ENCODE measurements at places on chromosomes 6 and 20.

DNA sequence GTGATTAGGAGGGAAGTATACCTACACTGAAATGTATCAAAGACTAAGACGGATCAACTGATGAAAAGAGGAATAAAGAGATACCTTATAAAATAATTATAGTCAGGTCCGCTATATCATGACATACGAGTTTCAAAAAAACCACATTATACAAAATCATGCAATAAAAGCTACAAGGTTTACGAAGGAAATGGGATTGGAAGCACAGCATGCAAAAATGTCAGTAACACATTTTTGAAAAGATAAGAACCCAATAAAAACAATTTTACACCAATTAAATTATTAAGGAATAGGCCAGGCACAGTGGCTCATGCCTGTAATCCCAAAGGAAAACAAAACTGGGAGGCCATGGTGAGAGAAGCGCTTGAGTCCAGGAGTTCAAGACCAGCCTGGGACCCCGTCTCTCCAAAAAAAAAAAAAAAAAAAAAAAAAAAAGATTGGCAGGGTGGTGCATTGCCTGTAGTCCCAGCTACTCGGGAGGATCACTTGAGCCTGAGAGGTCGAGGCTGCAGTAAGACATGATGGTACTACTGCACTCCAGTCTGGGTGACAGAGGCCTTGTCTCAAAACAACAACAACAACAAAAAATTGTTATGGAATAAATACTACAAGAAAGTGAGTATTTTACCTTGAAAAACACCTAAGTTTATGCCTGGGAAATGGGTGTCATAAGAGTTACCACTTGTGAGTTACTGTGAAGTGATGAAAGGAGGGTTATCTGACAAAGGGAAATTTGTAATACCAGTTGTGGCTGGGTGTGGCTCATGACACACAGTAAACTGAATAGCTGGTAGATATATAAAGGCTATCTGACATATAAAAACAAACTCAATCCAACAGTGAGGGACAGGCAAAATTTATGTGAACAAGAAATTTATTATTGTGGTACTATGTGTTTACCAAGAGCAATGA lies 45.2 kb downstream of the RANBP9 start:
- no peak for DNase-seq

GRCh38 chr20:32592022-32592421 lies 6.9 kb upstream of the NOL4L start:
- no peak for DNase-seq

DNA sequence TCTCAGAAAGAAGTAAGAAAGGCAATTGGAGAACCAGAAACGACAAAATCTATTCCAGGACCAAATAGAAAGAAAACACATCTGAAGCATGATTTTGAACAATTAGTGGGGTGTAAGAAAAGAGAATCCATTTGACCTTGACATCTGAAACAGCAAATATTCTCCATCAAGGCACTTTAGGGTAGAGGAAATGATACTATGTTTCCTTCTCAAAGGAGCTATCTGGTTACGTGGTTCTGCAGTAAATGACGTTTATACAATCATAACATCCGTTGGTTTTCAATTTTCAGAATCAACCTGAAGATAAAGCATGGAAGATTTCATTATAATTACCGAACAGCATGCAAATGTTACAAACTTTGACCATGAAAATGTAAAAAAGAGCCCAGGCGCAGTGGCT lies 8.2 kb upstream of the SIGLEC1 start:
- no peak for DNase-seq

DNA sequence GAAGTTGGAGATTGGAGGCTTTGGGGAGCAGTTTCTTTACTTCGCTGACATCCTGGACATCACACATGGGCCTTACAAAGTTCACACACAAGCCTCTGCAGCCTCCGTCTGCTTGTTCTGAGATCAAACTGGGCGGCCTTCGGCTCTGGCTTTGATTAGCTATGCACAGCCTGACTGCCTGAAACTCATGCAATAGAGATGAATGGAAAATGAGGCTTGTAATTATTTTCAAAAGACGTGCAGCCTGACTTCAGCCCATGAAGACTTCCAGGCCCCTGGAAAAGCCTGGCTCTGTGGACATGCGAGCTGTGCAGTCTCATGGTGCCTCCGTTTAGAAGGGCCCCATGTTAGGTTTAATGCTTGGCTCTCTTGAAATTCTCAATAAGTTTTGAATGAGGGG lies 480.5 kb upstream of the SULF2 start:
- no peak for DNase-seq

GRCh38 chr6:150672800-150673199 lies 73.1 kb downstream of the PLEKHG1 start:
- DNase-seq, result no peak
